NCI-H2081 (cell line): ENCODE measurements at places on chromosomes 16 and 17.

DNA sequence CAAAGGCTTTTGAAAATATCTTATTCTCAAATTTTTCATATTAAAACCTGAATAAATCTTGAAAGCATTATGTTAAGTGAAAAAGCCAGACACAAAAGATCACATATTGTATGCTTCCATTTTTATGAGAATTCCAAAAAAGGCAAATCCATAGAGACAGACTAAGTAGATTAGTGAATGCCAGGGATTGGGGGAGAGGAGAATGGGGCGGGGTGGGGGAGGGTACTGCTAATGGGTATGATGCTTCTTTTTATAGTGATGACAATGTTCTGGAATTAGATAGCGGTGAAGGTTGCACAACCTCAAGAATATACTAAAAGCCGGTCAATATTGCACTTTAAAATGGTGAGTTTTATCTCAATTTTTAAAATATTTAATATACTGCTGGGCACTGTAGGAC is 44.0 kb downstream of the XPO6 start:
- no peak for DNase-seq

- DNase-seq, result no peak
Measured at GRCh38 chr17:17172990-17173389, 33.1 kb downstream of the PLD6 start.

GRCh38 chr16:83968891-83969649 is 1.0 kb downstream of the NECAB2 start:
- no peak for DNase-seq

DNA sequence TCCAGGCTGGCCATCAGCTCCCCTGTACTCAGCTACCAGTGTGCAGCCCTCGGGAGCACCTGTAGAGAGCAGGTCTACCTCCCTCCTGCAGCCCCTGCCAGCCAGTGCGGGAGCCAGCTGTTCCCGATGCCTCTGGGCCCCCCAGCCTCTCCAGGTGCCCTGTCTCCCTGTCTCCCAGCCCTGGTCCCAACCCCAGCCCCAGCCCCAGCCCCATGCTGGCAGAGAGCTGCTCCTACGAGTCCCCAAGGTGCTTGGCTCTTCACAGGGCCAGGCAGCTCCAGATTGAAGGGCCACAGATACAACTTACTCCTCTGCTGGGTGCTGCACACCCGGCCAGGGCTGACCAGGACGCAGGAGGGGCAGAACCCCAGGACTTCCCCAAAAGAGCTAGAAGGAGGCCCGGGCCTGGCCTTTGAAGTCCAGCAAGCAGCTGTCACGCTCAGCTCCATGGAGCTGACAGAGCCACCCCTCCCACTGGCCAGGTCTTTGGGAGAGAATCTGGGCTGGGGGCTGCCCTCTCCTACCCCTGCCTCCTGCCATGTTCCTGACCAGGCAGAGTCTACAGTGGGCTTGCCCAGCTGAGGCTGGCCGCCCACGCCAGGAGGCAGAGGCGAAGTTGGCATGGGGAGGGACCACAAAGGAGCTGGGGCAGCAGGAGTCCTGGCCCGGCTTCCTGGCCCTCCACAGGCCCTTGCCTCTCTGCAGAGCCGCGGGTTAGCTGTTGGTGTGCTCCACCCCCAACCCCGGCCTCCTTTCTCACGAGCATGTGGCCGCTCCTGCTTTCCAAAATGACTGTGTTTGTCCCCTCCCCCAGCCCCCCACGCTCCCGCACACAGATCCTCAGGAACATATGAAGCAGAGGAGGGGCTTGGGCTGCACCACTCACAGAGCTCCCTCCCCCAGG is 9.5 kb upstream of the ADAM11 start:
- no peak for DNase-seq
